ENCODE measurements at places on chromosomes 6 and 20. TPM values are rescaled to one million over a fixed set of nuclear protein-coding genes. Genes with fewer than 3 reads are reported as not detected.

TMEM74B gene
- total RNA-seq, result 9.4 TPM

ARMC12 gene
- 1.4 TPM for total RNA-seq

CCM2L gene
- total RNA-seq, result 0.80 TPM

AKAP7 gene
- 54.4 TPM for total RNA-seq

GID8 gene
- 35.5 TPM for total RNA-seq

RAB44 gene
- total RNA-seq, result not detected

EEF1A2 gene
- total RNA-seq, result 23.5 TPM

EDN1 gene
- 25.0 TPM for total RNA-seq

MLIP gene
- 1.2 TPM for total RNA-seq

KCNS1 gene
- total RNA-seq, result 0.24 TPM

ULBP3 gene
- total RNA-seq, result 6.6 TPM

CYP24A1 gene
- 1.5 TPM for total RNA-seq

ZNF334 gene
- total RNA-seq, result 12.6 TPM

KIF6 gene
- total RNA-seq, result 0.28 TPM

NHSL1 gene
- total RNA-seq, result 58.0 TPM

EPHA7 gene
- total RNA-seq, result 19.2 TPM

YTHDF1 gene
- total RNA-seq, result 35.9 TPM

HCRTR2 gene
- total RNA-seq, result 0.16 TPM

EPPIN gene
- not detected for total RNA-seq

All from hepatocyte (in vitro differentiated cells).